ENCODE measurements at places on chromosomes 2 and 18. TPM values are rescaled to one million over a fixed set of nuclear protein-coding genes. Genes with fewer than 3 reads are reported as not detected.
A peak's percentile ranks its signal among the peaks of the same experiment; 100 is the strongest.

DNA sequence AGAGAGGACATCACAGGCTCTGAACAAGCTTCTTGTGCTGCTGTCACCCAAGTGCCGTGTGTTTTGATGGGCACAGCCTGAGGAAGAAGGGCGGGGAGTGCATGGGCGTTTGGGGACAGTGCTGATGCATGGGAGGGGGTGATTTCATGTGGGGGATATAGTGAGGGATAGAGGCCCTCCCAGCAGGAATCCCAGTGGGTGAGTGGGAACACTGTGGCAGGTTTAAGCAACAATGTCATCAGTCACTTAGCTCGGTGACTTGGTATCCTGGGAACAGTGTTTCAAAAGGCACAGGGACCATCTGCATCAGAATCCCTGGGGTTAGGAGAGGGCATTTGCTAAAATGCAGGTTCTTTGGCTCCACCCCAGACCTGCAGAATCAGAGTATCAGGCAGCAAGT, 609 bp downstream of the SIGLEC15 start:
- no peak overlapping the region for H3K4me3 ChIP-seq
- DNase-seq: no peak
- peaks cover 11% of the 10 kb centered on the region for H3K4me1 ChIP-seq

- no peak overlapping the region for H3K27ac ChIP-seq
- no peak overlapping the region for H3K4me3 ChIP-seq
- H3K4me1 ChIP-seq: no peaks in the 10 kb centered on the region
- no peak for DNase-seq
- peaks cover 10% of the 10 kb centered on the region for H3K36me3 ChIP-seq
Measured at GRCh38 chr2:237556773-237557632, 9.4 kb upstream of the PRLH start.

The KLHL41 gene
- polyA plus RNA-seq: 0.26 TPM

The CFAP221 gene
- polyA plus RNA-seq: 0.12 TPM

DNA sequence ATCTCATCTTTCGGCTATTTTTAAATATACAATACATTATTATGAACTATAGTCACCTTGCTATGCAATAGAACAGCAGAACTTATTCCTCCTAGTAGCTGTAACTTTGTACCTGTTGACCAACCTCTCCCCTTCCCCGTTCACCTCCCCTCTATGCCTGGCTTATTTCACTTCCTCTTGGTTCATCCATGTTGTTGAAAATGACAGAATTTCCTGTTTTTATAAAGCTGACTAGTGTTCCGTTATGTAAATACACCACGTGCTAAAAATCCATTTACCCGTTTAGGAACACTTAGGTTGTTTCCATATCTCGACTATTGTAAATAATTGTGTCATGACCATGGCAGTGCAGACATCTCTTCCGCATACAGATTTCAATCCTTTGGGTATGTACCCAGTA, 10.3 kb downstream of the ALPI start:
- H3K4me3 ChIP-seq: no peak overlapping the region
- DNase-seq: no peak
- H3K27ac ChIP-seq: no peak overlapping the region
- no peaks in the 10 kb centered on the region for H3K36me3 ChIP-seq
- H3K27me3 ChIP-seq: 0 out of 2 replicates have a peak, but pooled peaks cover 16% of the 10 kb centered on the region

DNA sequence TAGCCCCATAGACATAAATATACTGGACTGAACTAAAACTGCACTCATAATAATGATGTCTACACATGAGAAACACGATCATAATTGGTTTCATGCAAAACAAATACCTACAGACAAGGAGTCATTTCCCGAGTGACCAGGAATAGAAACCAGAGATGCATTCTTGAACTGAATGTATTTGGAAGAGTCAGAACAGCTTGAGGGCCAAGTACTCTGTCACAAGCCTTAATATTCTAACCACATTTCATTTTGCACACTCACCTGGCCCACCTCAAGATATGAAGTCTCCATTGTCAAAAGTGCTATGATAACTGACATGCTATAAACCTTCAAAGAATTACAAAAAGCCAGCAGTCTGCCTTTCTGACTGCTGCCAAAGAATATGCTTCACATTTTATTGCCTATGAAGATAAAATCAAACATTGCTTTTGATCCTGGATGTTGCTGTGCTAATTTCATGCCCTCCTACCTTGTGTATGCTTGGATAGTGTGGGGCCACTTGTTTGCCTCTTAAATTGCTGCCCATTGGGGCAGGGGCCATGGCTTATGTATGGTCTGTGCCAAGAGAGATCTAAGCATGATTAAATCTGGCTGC, 18.9 kb upstream of the ASAP2 start:
- no peak for DNase-seq
- no peak overlapping the region for H3K4me3 ChIP-seq
- no peaks in the 10 kb centered on the region for H3K36me3 ChIP-seq
- peaks cover 22% of the 10 kb centered on the region for H3K4me1 ChIP-seq

- H3K36me3 ChIP-seq: peaks cover 84% of the 10 kb centered on the region
- H3K4me3 ChIP-seq: no peak overlapping the region
- no peaks in the 10 kb centered on the region for H3K27me3 ChIP-seq
- H3K4me1 ChIP-seq: peaks cover 22% of the 10 kb centered on the region
- no peak for DNase-seq
Measured at GRCh38 chr2:69080071-69080470, 67.1 kb downstream of the ANTXR1 start.

The PROKR1 gene
- not detected for polyA plus RNA-seq

DNA sequence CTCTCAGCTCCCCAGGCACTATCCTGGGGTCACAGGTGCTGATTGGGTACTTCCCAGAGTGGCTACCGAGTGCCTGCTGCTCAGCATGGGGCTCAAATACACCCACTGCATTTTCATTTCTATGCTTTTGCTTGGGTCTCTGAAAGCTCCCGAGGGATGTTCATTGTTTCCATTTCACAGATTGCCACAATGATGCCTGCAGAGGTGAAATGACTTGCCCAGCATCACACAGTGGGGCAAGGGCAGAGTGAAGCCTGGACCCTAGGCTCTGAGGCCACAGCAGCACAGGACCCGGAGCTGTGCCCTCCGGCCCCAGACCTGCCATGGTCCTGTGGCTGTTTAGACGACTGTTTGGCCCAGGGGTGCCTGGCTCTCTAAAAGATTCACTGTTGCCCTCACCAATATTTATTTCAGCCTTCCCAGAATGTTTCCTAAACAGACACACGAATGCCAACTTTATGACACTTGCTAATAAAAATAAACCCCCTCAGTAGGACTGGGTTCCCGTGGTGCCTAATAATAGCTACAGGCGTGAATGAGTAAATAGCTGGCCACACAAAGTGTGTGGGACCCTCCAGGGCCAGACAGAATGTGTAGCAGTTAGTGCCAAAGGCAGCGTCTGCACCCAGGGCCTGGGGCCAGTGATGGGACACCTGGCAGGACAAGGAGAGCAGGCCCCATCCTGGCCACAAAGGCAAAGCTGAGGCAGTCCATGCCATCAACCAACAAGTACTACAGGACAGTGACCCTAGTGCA, 11.5 kb upstream of the ST8SIA5 start:
- no peaks in the 10 kb centered on the region for H3K27me3 ChIP-seq
- no peak overlapping the region for H3K4me3 ChIP-seq
- H3K36me3 ChIP-seq: no peaks in the 10 kb centered on the region
- DNase-seq: no peak

- no peaks in the 10 kb centered on the region for H3K27me3 ChIP-seq
- no peaks in the 10 kb centered on the region for H3K36me3 ChIP-seq
- no peak for DNase-seq
- H3K27ac ChIP-seq: no peak overlapping the region
Measured at GRCh38 chr2:134131681-134132489, 122.0 kb upstream of the MGAT5 start.

GRCh38 chr2:6793371-6793770, 72.3 kb downstream of the CMPK2 start:
- H3K4me3 ChIP-seq: no peak overlapping the region
- peaks cover 7% of the 10 kb centered on the region for H3K4me1 ChIP-seq
- DNase-seq: no peak
- no peaks in the 10 kb centered on the region for H3K36me3 ChIP-seq

The CFLAR gene
- polyA plus RNA-seq: 32.6 TPM

DNA sequence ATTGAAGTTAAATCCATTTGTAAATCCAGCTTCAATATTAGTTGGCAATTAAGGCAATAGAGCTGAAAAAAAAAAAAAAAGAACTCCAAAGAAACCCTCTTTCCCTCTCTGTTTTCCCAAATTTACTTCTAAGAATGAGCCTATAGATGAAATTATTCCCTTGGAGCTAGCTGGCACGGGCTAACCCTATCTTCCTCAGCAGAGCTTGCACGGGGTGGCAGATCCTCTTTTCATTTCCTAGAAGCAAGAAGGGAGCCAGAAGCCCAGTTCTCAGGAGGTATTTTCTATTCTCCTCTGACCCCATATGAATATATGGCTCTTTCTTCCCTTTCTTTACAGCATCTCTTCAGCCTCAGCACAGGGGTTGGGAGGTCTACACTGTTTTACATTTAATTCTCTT, 426.0 kb downstream of the TGIF1 start:
- DNase-seq: no peak
- no peak overlapping the region for H3K27ac ChIP-seq
- no peaks in the 10 kb centered on the region for H3K4me1 ChIP-seq
- no peak overlapping the region for H3K4me3 ChIP-seq
- no peaks in the 10 kb centered on the region for H3K36me3 ChIP-seq

The CHRND gene
- polyA plus RNA-seq: not detected

The RAB12 gene
- 11.0 TPM for polyA plus RNA-seq

- H3K36me3 ChIP-seq: no peaks in the 10 kb centered on the region
- no peaks in the 10 kb centered on the region for H3K4me1 ChIP-seq
- DNase-seq: peak; percentile 12
- no peaks in the 10 kb centered on the region for H3K27me3 ChIP-seq
- H3K4me3 ChIP-seq: peak overlapping the region; percentile 23
Measured at GRCh38 chr18:53909668-53910067, 314.8 kb downstream of the MBD2 start.

The TNFAIP6 gene
- 0.58 TPM for polyA plus RNA-seq

DNA sequence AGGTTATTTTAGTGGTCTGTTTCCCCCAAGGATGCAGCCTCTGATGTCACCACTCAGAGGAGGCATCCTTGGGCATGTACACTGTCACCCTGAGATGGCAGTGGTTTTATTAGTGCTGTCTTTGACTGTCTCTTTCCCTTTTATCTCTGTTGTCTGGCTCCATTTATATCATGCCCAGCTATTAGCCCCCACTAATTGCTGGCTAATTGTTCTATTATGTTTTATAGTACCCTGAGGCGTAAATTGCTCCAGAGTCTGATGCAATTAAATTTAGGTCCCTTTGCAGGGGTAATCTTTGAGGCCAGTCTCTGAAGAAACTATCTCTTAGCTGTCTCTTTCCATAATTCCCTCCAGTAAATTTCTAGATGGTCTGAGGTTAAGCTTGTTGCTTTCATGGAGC, 301.0 kb upstream of the KLHL29 start:
- H3K36me3 ChIP-seq: no peaks in the 10 kb centered on the region
- H3K27me3 ChIP-seq: no peaks in the 10 kb centered on the region
- peak overlapping the region; percentile 43 for H3K27ac ChIP-seq
- H3K4me3 ChIP-seq: no peak overlapping the region
- DNase-seq: no peak

- H3K27ac ChIP-seq: no peak overlapping the region
- H3K4me3 ChIP-seq: no peak overlapping the region
- DNase-seq: peak; percentile 26
- no peaks in the 10 kb centered on the region for H3K4me1 ChIP-seq
- no peaks in the 10 kb centered on the region for H3K36me3 ChIP-seq
- H3K27me3 ChIP-seq: peaks cover 15% of the 10 kb centered on the region
Measured at GRCh38 chr2:138779406-138779780, 797 bp downstream of the NXPH2 start.

The GPAT2 gene
- not detected for polyA plus RNA-seq

DNA sequence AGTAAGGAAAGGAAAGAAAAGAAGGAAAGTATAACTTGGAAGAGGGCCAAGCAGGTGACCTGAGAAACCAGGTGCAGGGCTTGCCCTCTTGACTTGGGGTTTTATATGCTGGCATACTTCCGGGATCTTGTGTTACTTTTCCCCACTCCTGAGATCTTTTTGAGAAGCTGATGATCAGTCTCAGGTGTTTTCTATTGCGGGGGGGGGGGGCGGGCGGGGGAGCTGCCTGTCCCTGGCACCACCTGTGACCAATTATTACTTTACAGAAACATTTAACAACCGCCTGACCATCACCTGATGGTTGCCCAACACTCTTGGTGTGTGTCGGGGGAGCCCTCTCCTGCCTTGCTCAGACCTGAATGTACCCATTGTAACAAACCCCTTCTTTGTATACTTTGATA, 6.9 kb upstream of the CASP10 start:
- no peaks in the 10 kb centered on the region for H3K36me3 ChIP-seq
- no peaks in the 10 kb centered on the region for H3K4me1 ChIP-seq
- H3K4me3 ChIP-seq: no peak overlapping the region
- H3K27ac ChIP-seq: no peak overlapping the region
- H3K27me3 ChIP-seq: no peaks in the 10 kb centered on the region

The SULT1C4 gene
- polyA plus RNA-seq: 0.18 TPM

The STPG4 gene
- polyA plus RNA-seq: 0.20 TPM

- no peak overlapping the region for H3K4me3 ChIP-seq
- DNase-seq: no peak
- H3K27me3 ChIP-seq: no peaks in the 10 kb centered on the region
- H3K36me3 ChIP-seq: no peaks in the 10 kb centered on the region
- no peak overlapping the region for H3K27ac ChIP-seq
Measured at GRCh38 chr2:207481924-207482323, 47.8 kb upstream of the CREB1 start.

DNA sequence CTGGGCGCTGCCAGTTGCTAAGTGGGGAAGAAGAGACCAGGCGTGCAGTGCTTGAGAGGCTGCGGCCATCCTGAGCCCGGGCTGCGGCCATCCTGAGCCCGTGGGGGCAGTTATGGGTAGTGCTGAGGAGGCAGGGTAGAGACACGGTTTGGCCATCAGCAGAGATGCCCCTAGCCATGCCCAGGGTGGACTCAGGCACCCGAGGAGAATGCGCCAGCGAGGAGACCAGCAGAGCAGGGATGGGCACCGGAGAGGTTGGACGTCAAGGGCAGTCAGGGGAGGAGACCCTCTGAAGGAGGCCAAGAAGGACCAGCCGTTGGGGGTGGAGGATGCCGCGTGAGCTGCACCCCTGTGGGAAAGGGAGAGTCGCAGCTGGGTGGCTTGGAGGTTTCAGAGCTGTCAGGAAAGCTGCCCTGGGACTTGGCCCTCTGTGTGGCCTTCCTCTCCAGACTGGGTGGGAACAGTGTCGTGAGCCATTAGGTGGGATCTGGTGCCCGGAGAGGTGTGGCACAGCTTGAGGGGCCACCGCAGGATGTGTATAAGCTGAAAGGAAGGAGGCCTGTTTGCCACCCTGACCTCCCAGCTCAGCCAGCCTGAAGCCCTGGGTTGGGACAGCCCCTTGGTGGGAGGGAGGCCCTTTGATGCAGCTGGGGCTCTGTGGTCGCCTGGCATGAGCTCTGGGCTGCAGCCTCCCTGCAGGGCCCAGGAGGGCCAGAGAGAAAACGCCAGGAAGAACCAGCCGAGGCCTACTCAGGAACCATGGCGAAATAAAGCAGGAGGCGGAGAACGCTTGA, 56.0 kb downstream of the SH3BP4 start:
- DNase-seq: no peak
- no peaks in the 10 kb centered on the region for H3K4me1 ChIP-seq
- H3K27ac ChIP-seq: no peak overlapping the region

DNA sequence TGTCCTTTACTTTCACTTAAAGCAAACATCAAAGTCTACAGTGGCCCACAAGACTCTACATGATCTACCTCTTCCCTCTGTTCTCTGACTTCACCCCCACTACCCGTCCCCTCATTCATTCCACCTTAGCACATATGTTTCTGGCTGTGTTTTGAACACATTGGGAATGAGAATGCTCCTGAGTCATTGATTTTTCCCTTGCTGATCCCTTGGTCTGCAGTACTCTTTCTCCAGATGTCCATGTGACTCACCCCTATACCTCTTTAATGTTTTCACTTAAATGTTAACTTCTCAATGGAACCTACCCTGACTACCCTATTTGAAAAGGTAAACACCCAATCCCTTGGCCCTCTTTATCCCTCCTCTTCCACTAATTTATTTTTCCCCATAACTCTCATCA, 30.7 kb upstream of the FRZB start:
- H3K27me3 ChIP-seq: no peaks in the 10 kb centered on the region
- peaks cover 4% of the 10 kb centered on the region for H3K4me1 ChIP-seq
- H3K4me3 ChIP-seq: no peak overlapping the region
- no peak overlapping the region for H3K27ac ChIP-seq

All from SK-N-SH (cell line).